Common myeloid progenitor, CD34-positive (primary cell): ENCODE measurements at places on chromosomes 12 and 14.

GRCh38 chr14:64867182-64867581 is 12.5 kb downstream of the SPTB start:
- DNase-seq, result no peak

GRCh38 chr14:34065690-34066391 is 115.0 kb upstream of the EGLN3 start:
- DNase-seq, result no peak

DNA sequence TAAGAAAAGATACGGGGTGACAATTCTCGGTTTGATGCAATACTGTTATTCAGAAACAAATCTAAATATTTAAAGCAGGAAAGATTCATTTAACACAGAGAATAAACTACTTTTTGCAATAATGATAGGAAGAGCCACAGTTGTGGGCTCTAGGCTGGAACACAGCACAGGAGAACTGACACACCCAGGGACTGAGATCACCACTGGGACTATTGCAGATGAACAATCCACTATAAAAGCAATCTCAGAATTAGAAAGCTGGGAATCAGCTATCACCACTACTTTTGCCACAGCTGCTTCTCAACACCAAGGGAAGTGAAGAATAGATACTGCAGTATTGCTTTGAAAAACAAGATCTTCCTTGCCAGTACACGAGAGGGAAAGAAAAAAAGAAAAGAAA is 4.1 kb upstream of the PIK3C2G start:
- no peak for DNase-seq

DNA sequence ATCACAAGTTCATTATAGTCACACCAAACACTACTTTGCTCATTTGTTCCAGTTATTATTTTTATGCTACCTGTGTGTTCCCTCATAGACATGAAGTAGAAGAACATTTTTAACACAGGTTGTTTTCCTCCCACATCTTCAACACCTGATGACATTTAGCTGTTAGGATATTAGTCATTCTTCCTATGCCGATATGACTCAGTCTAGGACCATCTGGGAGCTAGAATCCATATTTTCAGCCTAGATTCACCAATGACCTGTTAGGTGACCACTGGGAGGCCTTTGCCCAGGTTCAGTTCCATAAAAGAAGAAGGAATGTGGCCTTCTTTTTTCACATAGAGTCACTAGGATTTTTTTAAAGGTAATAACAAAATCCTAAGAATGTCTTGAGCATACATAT is 222.8 kb downstream of the C12orf42 start:
- DNase-seq, result no peak

DNA sequence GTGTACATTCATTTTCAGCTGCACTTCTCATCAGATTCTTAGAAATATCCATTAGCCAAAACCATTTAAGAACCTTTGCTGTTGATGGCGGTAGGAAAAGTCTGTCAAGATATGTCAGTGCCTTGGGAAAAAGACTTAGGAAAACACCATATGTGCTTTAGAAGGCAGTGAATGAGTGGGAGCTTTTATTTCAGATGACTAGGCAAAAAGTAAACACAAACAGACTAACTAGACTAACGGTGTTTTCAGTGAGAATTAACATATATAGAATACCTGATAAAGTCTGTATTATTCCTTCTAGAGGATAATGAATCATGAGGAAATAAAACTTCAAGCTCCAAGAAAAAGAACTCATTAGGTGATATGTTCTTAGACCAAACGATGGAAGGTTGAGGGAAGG is 418.9 kb downstream of the NAV3 start:
- no peak for DNase-seq

DNA sequence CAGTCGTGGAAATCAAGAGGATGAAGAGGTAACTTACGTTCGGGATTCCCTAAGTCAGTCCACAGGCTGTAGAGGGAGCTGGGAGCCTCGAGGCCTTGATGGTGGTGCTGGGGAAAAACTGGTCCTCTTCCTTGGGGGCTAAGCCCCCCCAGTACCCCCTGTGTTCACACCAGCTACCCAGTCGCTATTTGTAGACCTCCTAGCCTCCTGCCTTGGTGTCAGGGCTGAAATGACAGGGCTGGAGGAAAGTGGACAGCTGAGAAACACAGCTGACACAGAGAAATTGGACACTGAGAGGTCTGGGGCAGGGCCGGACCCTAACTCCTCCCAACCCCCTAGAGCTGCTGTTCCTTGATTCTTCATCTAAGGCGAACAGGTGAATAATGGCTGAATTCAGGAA is at the start of gene STAC3:
STAC3 (minus strand) TSS at position 232 of the 400 bp plus-strand sequence. CDS start 1,551 bp downstream, outside the sequence.
- no peak for DNase-seq

DNA sequence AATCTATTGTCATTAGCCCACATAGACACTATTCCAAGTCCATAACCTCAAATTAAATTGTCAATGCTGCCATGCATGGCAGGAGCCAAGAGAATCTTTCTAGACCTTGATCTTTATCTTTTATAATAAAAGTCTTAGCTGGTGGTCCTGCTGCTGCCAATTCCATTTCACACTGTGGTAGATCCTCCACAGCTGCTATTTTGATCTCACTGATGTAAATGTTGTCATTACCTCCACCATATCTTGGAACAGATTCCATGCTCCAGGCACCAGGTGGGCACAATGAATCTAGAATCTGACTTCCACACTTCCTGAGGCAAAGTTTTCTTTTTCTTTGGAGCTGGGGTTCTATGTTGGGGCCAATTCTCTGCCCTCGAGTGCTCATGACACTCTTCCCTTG is 161.2 kb downstream of the TMTC3 start:
- DNase-seq, result no peak

DNA sequence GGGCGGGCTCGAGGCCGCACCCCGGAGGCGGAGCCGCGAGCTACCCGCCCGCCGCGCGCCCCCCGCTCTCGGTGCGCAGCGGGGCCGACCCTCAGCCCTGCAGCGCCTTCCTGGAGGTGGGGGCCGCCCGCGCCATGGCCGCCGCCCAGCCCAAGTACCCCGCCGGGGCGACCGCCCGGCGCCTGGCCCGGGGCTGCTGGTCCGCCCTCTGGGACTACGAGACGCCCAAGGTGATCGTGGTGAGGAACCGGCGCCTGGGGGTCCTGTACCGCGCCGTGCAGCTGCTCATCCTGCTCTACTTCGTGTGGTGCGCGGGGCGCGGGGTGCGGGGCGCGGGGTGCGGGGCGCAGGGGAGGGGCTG is at the start of gene P2RX2:
P2RX2 (plus strand) TSS at position 94 of the 361 bp plus-strand sequence; CDS start at position 135, 41 bp downstream.
- no peak for DNase-seq

DNA sequence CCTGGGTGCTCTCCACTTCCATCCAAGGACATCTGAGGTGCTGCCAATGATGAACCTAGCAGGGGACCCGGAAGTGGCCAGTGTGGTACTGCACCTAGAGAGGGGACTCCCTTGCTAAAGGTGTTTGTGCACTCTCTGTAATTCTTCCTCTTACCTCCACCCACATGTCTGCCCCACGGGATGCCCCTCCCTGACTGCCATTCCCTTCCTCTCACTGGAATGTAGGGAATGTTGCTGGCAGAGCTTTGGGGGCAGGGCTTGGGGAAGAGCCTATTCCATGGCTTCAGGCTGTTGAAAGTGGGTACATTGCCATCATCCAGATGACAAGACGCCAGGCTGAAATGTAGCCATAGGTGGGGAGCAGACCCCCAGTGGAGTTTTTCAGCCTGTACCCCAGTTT is 153.2 kb downstream of the SMOC1 start:
- no peak for DNase-seq

DNA sequence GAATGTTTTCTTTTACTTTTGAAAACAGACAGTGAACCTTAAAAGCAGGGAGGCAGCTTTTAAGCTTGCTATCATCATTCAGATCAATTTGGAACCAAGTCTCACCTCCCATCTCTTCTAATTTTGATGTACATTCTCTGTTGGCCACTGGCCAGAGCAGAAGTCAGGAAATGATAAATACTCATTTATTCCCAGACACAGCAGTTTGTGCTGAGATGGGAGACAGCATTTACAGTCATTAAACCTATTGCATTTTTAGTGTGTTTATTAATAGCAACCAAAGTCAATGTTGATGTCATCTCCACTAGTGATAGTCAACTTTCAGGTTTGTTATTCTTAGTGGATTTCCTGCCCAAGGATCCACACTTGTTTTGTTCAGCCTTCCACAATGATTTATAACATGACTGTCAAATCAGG is 320.0 kb upstream of the ATP2B1 start:
- no peak for DNase-seq

DNA sequence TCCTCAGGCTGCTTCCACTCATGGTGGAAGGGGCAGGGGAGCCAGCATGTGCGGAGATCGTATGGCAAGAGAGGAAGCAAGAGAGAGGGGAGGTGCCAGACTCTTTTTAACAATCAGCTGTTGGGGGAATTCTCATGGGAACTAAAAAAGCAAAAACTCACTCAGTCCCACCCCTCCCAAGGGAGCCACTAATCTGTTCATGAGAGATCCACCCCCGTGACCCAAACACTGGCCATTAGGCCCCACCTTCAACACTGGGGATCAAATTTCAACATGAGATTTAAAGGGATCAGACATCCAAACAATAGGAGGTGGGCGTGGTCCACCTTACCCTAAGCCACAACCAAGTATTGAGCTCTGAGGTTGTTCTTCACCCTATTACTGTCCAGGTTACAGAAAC is 375.1 kb downstream of the GRIN2B start:
- no peak for DNase-seq

- DNase-seq, result no peak
Measured at GRCh38 chr12:131211340-131211938, 257.7 kb downstream of the ADGRD1 start.

GRCh38 chr14:81363746-81364378 is 36.3 kb downstream of the STON2 start:
- no peak for DNase-seq

DNA sequence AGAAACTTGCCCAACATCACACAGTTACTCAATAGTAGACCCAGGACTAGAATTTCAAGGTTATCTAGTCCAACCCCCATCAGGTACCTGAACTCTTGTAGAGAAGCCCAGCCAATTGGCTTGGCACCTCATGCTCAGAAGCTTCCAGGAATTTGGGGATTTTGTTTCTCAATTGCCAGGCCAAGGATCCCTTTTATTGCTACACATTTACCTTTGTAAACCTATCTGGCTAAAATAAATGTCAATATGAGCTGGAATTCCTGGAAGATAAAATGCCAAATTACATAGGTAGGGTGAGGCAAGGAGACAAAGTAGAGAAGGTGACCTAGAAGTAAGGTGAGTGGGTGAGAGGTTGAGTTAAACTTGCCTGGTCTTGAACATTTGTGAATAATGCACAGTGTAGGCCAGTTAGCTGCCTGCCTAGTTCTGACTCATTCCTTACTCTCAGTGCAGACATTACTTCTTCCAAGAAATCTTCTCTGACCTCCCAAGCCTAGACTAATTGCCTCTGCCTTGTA is 36.3 kb downstream of the SDR9C7 start:
- no peak for DNase-seq

DNA sequence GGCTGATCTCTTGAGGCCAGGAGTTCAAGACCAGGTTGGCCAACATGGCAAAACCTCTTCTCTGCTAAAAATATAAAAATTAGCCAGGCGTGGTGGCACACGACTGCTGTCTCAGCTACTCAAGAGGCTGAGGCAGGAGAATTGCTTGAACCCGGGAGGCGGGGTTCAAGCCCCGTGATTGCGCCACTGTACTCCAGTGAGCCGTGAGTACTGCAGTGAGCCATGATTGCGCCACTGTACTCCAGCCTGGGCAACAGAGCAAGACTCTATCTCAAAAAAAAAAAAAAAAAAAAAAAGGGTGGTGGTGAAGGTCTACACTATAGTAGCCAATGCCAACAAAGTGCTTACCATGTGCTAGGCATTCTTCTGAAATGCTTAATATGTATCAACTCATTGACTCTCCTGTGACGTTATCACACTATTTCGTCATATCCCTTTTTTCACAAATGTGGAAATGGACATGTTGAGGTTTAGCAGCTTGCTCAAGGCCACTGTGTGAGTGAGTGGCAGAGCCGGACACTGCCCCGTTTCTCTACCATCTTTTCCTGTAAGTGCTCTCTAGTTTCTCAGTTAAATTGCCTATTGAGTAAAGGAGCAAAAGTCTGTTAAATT is 59.6 kb downstream of the GNS start:
- DNase-seq, result peak; percentile 39

GRCh38 chr14:93033983-93034670 is 81.6 kb downstream of the ITPK1 start:
- peak; percentile 64 for DNase-seq

DNA sequence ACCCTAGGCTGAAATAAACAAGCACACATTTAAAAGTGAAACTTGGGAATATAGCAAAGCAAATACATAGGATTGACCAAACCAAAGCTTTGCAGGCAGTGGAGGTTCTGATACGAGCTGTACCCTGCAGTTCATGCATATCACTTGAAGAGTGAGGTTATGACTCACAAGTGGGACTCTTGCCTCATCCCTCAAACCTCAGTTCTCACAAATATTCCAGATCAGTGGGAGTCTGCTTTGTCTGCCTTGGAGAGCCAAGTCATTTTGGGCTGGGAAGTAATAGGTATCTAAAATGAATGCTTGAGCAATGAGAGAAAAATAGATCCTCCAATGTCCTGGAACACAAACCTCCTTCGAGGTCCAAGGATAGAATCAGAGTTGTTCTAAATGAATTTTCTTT is 116.4 kb downstream of the LRIG3 start:
- no peak for DNase-seq

GRCh38 chr14:101227611-101228594 is 324.4 kb upstream of the RTL1 start:
- DNase-seq, result no peak

GRCh38 chr14:30949651-30950050 is 75.3 kb downstream of the COCH start:
- DNase-seq, result no peak

DNA sequence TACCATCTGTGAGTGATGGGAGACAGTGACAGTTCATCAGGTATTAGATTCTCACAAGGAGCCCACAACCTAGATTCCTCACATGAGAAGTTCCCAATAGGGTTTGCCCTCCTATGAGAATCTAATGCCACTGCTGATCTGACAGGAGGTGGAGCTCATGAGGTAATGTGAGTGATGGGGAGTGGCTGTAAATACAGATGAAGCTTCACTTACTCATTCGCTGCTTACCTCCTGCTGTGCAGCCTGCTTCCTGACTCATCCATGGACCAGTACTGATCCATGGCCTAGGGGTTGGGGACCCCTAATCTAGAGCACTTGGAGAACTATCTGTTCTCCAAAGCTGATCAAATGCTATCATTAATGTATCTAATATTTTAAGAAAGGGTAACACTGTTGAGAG is 17.7 kb downstream of the CLEC2D start:
- DNase-seq, result no peak

GRCh38 chr12:132071040-132071810 is 72.9 kb downstream of the DDX51 start:
- DNase-seq, result no peak

- DNase-seq, result no peak
Measured at GRCh38 chr12:7012024-7012607, 6.2 kb downstream of the LPCAT3 start.

DNA sequence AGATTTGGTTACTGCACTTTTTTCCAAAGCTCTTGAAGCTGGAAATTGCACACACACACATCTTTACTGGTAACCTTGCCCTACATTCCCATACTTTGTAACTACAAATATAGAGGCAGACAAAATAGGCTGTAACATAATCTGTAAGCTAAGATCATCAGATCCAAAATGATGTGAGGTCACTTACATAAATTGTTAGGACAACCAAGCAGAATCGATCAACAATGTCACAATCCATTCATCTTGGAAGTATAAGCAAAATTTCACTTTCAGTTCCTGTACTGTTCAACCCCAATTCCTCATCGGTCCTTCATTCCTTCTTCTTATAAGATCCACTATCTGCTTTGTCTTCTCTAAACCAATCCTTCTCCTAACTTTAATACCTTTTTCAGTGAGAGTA is 72.6 kb downstream of the EPS8 start:
- DNase-seq, result no peak

- no peak for DNase-seq
Measured at GRCh38 chr12:2651068-2651965, 143.5 kb upstream of the FKBP4 start.
